Stimulated activated effector memory CD8-positive, alpha-beta T cell treated with anti-CD3 and anti-CD28 coated beads, Interleukin-12 subunit alpha, Interleukin-12 subunit beta, amount 100 ng/mL, for 72 hours (primary cell): ENCODE measurements at places on chromosomes 1 and 21.

DNA sequence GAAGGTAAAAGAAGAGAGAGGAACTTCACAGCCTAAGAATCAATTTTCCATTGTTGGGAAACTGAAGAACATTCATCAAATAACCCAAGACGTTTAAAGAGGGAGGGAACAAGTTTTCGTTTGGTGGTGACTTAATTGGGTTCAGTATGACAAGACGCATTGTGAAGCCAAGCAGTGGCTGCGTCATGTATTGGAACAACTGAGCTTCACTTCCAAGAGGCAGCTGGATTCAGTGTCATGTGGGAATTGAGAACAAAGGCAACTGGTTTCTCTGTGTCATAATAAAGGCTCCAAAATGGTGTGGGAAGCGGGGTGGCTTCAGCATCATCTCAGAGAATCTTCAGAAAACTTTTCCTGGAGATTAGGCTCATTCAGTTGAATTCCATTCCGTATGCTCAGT, 29.8 kb upstream of the RC3H1 start:
- DNase-seq = no peak

GRCh38 chr1:156452907-156453306, 47.7 kb downstream of the MEF2D start:
- DNase-seq = no peak

- DNase-seq = no peak
These were observed 128.1 kb upstream of the VAMP3 start for GRCh38 chr1:7642781-7643529.

DNA sequence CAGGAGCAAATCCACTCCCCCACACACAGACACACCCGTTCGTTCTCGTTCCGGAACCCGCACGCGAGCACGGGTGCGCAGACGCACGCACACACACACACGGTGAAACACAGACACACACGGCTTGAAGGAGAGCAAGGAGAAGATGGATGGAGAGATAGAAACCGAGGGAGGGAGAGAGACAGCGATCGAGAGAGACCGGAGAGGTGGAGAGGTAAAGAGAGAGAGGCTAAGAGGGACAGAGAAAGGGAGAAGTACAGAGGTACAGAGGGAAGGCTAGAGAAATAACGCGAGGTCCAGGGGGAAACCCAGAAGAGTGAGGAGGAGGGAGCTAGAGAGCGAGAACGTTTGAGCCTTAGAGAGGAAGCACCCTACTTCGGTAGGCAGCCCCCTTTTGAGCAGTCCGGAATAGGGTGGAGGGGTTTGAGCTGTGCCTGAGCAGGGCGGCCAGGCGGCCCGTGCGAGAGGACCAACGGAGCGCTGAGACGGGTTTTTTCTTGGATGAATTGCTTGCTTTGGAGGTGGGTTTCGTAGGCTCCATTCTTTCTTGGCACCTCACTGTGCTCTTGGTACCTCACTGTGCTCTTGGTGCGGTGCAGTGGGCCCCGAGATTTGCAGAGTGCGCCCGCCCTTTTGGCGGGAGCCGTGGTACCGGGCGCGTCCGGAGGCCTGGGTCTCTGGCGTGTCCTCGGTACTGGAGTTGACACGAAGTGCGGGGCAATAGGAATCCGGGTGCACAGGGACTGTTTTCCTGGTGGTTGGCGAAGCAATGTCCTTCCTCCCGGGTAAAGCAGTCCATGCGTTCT, 88.4 kb upstream of the RHOU start:
- DNase-seq = peak; percentile 67

- DNase-seq = no peak
These were observed 35.0 kb downstream of the DNAJC6 start for GRCh38 chr1:65344171-65344814.

DNA sequence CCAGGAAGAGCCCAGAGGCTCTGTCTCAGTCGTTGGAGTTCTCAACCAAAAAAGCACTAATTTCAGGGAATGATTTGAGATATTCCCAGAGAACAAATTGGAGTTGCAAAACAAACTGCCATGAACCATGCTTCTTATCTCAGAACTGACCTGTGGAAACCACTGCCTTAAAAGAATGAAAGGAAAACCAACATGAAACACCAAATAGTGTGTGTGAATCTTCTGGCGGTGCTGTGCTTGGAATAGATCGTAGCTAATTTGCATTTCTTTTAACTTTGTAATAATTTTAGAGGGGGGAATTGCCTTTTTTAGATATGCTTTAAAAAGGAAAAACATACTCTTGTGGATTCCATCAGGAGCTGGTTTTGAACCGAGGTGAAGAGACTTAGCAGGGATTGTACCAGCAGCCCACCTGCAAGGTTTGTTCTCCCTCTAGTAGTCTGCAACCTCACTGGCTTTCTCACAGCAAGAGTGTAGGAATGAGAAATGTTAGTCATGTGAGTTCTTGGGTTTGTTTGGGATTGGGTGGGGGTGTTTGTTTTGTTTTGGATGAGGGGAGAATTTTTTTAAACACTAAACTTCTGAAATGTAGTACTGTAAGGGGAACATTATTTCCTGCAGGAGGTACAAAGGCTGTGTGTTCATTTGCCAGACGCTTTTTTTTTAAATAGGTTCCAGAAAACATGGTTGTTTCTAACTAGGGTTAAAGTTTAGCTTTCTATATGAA, 45.7 kb upstream of the ANGPTL1 start:
- DNase-seq = no peak

GRCh38 chr1:171772312-171772711, 9.1 kb upstream of the METTL13 start:
- no peak for DNase-seq

DNA sequence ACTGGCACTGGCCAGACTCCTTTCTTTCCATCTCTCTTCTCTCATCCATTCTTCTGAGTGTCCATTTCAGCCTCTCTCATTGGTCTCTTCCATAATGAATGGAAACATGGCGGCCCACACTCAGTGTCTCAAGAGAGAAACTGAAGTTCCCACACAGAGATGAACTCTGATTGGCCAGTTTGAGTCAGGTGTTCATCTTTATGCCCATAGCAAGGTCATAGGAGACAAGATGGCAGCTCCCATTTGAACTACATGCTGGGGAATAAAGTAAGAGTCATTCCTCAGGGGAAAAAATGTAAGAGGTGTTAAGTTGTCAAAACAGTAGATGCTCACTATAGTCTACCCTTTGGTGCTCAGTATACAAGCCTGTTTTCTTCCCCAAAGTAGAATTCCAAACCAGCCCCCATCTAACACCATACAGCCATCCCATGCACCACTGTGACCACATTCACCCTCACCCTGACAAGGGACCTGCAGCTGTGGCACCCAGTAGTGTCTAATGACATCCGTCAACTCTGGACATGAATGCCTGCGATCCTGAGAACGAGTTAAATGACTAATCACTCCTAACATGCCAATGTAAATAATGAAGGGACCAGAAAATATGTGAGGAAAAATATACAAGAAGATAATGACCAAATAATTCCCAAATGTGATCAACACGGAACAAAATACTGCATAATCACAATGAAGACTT, 12.4 kb downstream of the CDA start:
- DNase-seq = no peak

DNA sequence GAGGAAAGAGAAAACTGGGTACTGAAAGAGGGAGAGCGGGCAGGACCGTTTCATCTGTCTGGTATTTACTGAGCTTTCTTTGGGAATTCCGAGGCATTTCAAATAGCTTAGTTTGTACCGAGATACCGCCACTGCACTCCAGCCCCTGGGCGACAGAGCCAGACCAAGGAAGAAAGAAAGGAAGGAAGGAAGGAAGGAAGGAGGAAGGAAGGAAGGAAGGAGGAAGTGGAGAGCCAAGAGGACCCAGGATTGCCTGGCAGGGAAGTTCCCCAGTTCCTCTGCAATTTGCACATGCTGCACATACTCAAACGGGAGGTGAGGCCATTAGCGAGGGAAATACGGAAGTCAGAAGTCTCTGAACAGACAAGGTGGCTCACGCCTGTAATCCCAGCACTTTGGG, 961 bp upstream of the FUCA1 start:
- DNase-seq = no peak

- no peak for DNase-seq
These were observed 10.1 kb upstream of the ERICH3 start for GRCh38 chr1:74683656-74684055.

DNA sequence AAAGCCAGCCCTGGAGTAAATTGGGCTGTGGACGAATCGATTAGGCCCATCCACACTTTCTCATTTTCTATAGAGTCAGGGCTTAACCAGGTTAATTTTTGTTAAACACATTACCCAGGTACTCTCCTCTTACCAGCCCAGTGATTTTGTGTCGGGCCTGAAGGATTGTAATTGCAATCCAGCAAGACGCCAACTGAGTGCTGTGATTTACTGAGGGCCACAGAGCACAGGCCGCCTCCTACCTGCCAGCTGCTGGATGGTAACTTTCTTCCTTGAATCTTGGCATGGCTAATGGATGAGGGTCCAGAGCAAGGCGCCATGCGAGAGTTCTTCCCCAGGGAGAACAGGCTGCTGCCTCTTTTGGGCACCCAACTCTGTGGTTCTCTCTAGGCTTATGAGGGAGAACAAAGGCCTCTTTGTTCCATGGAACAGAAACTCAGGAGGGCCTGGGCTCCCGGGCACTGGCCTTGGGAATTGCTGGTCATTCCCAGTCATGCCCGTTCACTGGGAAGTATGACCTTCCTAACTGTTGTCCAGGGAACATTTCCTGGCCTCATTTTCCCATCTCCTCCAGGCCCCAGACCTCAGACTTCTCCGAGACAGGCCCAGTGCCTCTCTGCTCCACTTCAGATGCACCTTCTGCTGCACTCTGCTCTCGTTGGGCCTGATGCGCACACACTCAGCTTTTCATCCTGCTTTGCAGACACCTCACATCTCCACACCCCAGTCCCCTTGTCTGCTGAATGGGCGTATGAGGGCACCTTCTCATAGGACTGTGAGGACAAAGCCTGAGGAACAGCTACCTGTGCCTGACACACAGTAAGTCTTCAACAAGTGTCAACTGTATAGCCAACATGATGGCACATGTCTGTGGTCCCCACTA, 57.3 kb downstream of the SYF2 start:
- DNase-seq = no peak

GRCh38 chr1:80659161-80659560, 1141.6 kb upstream of the ADGRL2 start:
- no peak for DNase-seq

- DNase-seq = no peak
These were observed 8.0 kb upstream of the PKP1 start for GRCh38 chr1:201275253-201275666.

DNA sequence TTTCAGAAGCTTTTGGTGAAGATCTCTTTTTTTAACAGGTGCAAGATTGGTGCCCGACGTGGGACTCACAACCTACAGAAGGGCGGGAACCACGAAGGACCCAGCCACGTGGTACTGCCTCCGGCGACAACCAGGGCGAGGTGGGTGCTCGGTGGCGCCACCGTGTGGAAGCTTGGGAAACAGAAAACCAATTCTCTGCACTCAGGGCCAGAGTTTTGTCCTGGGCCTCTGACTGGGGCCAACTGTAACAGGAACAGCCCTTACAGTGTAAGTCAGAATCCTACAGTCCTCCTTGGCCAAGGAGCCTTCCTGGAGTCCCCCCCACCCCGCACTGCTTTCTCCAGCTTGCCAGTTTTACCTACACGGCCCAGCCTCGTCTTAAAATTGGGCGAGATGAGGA, 11.6 kb upstream of the S100A7A start:
- DNase-seq = peak; percentile 75

DNA sequence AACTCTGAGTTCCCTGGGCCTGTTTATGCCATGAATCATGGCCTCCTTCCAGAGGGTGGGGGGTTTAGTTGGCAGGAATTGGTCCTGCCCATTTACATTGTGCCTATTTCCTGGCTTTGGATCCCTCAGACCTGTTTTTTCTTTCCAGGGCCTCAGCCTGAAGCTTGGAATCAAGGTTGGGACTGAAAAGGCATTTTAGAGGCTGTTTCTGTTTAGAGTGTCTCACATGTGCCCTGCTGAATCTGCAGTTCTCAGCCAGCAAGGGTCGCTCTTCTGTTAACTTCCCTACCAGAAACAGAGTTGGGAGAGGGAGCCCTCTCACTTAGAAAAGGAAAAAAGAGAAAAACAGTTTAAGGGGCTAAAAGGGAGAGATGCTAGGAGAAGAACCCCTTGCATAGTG, 191.1 kb downstream of the PTPRC start:
- DNase-seq = no peak

DNA sequence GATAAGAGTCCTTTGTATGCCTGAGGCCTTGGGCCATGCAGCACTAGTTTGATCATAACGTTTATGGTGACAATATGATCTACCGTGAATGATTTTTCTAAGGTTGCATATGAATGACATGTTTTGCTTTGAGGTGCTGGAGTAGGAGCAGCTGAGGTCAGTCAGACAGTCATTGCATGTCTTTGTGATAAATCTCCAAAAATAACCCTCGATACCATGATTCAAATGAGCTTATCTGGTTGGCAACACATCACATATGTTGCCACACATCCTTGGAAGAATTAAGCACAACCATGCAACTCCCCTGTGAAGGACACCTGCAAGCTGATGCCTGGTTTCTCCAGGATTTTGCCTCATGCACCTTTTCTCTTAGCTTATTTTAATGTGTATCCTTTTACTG, 394.5 kb downstream of the LTN1 start:
- no peak for DNase-seq

DNA sequence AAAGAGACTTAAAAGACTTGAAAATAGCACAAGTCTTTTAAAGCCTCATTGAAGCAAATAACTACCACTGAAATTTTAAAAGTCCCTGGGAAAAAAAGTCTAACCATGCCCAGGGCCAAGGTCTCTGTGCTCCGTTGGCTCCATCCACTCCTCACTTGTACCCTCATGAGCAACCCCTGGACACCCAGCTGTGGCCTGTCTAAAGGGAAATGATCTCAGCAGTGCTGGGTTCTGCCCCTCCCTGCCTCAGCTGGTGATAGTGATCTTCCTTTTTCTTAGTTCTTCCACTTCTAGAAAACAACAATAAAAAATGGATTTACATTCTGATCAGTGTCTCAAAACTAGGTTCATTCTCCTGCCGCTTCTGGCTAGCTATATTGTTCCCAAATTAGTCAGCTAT, 423.5 kb upstream of the ADAMTS5 start:
- DNase-seq = no peak

- DNase-seq = no peak
These were observed 18.0 kb upstream of the LRRC8D start for GRCh38 chr1:89802841-89803240.
